Activated T-cell treated with anti-CD3 and anti-CD28 coated beads for 48 hours (primary cell): ENCODE measurements at places on chromosomes 3 and 15.

DNA sequence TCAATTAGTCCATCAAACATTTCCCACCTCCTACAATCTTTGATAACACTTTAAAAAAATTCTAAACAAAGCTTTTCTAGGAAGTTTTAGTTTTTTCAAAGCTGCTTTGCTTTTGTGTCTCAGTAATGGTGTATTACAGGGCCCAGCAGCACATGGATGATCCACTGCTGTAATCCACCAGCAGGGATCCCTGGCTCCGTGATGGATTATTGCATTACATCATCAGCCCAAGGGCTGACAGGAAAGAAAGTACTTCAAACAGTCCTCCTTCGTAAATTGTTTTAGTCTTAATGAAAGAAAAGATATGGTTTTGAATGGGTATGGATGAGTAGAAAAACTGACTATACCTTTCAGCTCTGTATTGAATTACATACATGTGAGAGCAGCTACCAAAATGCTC, 688.9 kb upstream of the NAALADL2 start:
- no peak for DNase-seq

- no peak for DNase-seq
These were observed 3.9 kb upstream of the PLCH1 start for GRCh38 chr3:155748611-155749365.

DNA sequence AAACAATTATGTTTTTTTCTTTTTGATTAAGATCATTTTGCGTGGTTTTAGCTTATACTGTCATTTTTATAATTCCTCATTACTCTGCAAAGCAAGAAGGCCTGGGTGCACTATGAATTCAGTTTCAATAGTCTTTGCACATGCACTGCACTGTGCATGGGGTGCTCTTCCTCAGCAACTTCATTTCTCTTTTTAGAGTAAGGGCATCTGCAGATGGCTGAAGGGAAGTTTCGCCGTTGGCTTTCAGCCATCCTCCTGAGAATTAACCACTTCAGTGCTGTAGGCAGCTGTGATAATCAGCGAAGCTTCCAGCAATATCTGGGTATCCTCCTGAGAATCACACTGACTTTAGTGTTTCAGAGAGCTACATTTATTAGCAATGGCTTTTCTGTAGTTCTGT, 284.8 kb downstream of the GBE1 start:
- no peak for DNase-seq

DNA sequence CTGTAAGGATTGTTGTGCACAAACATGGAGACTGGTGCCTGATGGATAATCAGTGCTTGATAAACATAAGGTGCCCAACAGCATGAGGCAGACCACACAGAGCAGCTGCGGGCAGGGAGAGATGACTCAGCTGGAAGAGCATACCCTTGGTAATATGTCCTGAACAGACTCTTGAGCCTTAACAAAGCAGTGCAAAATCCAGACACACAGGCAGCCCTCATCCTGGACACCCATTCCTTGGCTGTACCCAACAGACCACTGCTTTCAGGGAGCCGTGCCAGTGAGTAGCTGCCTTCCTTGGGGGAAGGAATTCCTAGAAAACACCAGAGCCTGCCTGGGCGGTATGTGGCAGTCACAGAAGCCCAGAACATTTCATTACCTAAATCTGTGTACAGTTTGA, 156.2 kb downstream of the CLSTN2 start:
- DNase-seq, result no peak

GRCh38 chr3:126485176-126485897, 9.6 kb upstream of the ZXDC start:
- no peak for DNase-seq

DNA sequence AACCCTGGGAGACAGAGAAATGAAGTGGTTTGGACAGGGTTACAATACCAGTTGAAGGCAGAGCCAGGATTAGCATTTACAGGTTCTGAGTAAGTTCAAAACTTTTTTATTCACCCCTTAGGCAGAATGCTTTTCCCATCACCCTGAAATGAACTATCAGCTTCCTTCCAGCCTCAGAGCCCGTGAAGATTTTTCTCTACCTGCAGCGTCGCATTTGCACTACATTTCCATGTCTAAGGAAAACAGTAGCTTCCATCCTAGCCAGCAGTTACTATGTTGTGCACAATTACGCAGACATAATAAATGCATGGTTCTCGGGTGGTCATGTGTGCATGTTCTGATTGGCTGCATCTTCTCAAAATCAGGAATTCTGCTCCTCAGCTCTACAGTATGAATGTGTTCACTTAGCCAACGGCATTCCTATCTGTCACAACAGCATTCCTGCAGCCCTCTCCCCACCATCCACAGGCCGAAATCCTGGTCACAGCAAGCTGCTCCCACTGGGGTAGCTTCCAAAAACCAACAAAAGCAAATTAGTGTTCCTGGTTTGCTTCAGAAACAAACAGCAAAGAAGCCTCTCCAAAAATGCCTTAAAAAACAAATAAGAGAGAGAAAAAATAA, 510.8 kb upstream of the SEMA6D start:
- no peak for DNase-seq

DNA sequence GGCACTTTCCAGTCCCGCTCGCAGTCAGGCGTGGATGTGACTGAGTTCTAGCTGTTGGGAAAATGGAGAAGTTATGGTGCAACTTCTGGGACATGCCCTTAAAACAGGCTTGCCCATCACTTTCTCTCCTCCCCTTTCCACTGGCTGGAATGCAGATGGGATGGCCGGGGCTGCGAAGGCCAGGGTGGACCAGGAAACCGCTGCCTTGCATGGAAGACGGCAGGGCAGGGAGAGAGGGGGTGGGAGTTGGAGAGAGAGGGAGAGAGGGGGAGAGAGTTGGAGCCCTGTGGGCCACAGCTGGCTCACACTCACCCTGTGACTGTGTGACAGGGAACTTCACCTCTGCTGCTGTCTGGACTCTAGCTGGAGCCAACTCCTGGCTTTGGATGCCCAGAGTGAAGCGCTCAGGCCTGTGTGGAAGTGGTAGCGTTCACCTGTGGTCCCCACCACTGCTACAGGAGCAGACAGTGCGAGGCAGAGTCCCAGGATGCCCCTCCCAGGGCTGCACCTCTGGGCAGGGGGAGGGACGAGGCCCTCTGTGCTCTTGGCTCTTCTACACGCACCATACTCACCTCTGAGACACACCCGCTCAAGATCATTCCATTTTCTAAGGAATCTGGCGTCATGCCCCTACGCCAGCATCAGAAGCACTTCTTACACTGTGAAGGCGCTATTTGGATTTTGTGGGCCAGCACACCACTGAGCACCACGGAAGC, 36.6 kb downstream of the KLHL25 start:
- DNase-seq, result no peak

DNA sequence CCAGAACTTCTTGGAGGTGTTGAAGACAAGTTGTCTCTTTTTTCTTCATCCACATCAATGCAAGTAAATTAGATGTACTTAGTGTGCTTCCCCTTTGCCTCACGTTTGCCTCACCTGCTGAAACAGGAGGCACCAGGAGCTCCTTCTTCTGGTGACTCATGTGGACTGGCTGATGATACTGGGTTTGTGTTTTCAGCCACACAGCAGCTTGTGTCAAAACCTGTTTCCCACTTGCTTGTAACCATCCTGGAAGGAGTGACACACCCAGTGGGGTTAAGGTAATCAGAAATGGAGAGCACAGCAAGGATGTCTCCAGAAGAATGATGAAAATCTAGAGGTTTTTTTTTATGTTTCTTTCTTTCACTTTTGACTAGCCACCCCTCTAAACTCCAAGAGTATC, 143.3 kb upstream of the RBMS3 start:
- DNase-seq, result peak; percentile 8

DNA sequence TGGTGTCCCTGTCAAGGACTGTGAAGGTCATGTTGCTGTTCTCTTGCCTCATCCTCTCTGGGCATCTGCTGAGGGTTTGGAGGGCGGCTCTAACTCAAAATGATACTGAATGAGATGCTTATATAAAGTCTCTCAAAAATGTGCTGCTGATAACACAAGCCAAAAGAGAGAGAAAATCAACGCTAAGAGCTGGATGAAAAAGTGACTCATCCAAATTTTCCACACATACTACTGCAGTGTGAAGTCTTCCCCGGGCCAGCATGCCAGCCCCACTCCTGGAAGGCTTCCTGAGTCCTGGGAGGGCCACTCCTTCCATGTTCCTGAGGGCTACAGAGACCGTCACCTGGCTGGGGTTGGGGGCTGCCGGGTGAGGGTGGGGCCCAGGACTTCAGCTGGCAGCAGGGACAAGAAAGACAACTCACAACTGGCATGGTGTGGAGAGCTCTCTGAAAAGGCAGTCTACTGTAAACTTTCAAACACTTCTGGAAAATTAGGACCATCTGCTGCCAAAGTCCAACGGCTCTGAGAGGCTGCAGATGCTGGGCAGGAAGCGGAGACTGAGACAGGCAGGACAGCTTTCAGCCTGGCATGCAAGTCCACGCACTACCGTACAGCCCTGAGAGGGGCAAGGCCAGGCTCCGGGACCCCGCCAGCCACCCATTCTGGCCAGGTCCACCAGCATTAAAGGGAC, 200.3 kb downstream of the ADAMTS17 start:
- DNase-seq, result no peak

- no peak for DNase-seq
These were observed 156.0 kb upstream of the SOX2 start for GRCh38 chr3:181555681-181556080.

DNA sequence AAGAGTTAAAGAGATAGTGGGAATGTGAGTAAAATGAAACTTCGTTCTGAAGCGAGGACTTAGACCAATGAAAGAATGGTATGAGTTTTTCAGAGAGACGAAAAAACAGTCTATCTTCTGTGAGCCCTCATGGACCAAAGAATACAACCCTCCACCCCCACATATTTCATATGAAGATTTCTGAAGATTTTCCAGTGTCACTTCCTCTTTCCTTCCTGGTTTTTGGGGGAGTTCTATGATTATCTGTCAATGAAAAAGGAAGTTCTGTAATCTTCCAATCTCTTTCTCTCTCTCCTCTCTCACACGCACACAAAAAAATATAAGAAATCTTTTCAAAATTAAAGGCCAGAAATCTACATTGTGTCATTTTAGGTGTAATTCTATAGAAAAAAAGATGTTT, 27.7 kb downstream of the CMSS1 start:
- no peak for DNase-seq

- DNase-seq, result no peak
These were observed 107.5 kb downstream of the SRGAP3 start for GRCh38 chr3:9141928-9142289.

- peak; percentile 12 for DNase-seq
These were observed 19.5 kb upstream of the COMMD2 start for GRCh38 chr3:149771652-149772271.

- no peak for DNase-seq
These were observed 12.3 kb upstream of the MFSD1 start for GRCh38 chr3:158789592-158789991.

DNA sequence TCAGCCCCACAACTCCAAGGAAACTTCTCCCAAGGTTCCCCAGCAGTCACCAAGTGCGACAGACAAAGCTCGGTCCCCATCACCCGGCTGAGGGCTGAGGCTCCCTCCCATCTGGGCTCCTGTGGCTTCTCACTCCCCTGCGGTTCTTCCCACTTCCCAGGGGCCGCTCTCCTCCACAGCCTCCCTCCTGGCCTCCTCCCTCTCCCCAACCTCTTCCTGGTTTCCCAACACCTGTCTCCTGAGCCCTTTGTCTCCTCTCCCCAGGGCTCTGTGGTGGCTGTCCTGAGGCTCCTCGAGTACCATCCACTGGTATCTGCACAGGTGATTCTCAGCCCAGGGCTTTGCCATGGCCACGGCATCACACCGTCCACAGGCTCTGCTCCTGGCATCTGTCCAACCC, 113.2 kb upstream of the NSMCE3 start:
- DNase-seq, result no peak

DNA sequence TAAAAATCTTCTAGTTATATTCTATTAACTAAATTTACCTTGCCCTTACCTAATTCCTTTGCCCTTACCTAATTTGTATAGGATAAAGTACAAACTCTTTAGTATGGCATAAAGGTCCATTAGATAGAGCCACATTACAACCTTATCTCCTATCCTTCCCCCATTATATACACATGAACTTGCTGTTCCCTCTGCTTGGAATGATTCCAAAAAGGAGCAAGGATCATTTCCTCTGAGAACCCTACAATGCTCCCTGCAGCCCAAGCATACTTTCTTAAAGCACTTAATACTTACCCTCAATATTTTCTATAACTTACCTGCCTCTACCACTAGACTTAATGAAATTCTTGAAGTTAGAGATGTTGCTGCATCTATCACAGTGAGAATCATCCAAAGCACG, 118.9 kb upstream of the CCDC54 start:
- DNase-seq, result no peak

DNA sequence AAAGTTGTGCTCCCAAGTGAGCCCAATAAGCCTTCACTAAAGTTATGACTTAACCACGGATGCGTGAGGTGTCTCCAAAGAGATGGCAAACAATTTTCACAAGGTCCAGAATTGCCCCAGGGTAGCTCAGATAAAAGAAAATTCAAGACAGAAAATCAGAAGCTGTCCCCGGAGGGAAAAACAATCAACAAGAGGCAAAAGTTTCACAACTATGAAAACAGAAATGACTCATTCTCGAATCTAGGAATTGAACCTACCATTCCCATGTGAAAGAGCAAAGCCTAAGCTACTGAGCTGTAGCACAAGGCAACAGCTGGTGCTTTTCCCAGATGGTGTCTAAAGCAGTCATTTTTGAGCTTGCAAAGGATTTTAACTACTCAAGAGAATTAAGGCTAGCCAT, 33.5 kb upstream of the MKRN3 start:
- no peak for DNase-seq

- no peak for DNase-seq
These were observed 44.8 kb downstream of the ZNF589 start for GRCh38 chr3:48285675-48286074.

- DNase-seq, result no peak
These were observed 15.2 kb downstream of the CHAC1 start for GRCh38 chr15:40968290-40969085.

GRCh38 chr15:33808720-33809457, 159.4 kb upstream of the CHRM5 start:
- DNase-seq, result no peak

DNA sequence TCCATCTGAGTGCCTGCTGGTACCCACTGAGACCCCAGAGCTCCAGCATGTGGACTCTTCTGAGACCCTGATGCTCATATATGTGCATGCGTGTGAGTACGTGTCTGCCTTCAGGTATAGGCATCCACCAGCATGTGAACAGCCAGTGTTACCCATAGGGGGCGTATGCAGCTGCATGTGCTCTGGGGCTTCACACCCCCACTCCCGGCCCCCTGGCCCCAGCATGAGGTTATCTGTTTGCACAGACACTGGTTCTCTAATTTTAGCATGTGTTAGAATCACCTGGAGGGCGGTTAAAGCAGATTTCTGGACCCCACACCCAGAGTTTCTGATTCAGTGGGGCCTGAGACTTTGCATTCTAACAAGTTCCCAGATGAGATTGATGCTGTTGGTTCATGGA, 824 bp upstream of the CILP start:
- DNase-seq, result peak; percentile 46

- no peak for DNase-seq
These were observed 63.2 kb downstream of the SSUH2 start for GRCh38 chr3:8581373-8581772.

GRCh38 chr15:66936861-66937582, 128.4 kb upstream of the SMAD3 start:
- DNase-seq, result no peak

- no peak for DNase-seq
These were observed 68.1 kb upstream of the CTNNB1 start for GRCh38 chr3:41131224-41131623.
